Stimulated activated CD4-positive, alpha-beta T cell treated with anti-CD3 and anti-CD28 coated beads, Interleukin-4, amount 100 ng/mL, for 48 hours (primary cell): ENCODE measurements at places on chromosomes 12 and 14.

DNA sequence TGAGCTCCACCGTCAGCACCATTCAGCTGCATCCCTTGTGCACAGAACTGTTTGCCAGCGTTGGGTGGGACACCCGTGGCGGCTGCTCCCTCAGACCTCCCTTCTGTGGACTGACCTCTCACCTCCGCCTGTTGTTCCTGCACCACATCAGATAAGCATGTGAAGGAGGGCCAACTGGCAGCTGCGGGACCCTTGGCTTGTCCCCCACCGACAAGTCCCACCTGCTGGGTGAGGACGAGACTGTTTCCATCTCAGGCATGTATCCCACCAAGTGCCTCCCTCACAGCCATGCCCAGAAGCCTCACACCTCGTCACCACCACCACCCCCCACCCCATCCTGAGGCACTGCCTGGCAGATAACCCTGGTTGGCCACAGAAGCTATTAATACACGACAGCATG lies 18.6 kb upstream of the TEAD4 start:
- no peak for DNase-seq

- no peak for DNase-seq
Measured at GRCh38 chr14:95513291-95513690, 3.2 kb downstream of the SYNE3 start.

DNA sequence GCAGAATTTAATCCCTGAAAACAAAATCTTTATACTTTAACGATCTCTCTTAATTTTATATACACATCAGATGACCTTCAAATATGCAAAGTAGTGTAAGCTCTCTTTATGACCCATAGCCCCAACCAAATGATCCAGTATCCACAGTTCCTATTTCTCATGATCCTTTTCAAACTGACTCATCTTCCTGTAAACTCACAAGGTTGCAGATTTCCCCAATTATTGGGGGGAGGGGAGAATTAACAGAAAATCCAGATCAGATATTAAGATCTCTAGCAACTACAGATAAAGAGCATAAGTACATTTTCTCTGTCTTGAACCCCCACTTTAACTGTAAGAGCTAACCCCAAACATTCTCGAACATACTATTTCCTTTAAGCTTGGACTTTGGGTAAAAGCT lies 12.5 kb downstream of the GNS start:
- DNase-seq, result no peak

- DNase-seq, result no peak
Measured at GRCh38 chr14:36626151-36626550, 35.5 kb upstream of the PAX9 start.

DNA sequence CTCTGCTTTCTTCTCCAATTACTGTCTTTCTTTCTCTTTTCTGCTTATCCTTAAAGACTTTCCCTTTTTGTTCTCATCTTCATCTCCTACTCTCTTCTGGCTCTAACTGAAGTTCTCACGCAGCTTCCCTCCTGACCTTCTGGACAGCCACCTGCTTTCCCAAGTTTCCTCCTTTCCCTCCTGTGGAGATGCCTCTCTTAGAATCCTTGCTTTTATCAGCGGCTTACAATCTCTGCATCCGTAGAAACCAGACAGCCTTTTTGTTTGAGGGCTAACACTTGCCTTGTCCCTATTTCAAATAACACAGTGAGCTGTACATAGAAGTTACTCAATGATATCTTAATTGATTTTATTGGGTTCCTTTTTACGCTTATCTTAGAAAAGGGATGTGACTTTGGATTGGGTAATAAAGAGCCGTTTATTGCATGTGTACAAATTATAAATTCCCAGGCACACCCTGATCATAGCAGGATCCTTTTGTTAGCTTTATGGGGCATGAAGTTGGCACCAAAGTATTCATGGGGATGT lies 2.1 kb upstream of the LGALS3 start:
- DNase-seq, result no peak

DNA sequence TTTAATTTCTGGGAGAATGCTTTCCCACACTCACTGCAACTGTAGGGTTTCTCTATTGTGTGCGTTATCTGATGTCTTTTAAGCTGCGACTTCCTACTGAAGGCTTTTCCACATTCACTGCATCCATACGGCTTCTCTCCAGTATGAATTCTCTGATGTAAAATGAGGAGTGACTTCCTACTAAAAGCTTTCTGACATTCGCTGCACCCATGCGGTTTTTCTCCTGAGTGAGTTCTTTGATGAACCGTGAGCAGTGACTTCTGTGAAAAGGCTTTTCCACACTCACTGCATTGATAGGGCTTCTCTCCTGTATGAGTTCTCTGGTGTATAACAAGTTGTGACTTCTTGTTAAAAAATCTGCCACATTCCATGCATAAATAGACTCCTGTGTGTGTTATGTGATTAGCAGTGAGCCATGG lies 29.7 kb downstream of the ZNF605 start:
- no peak for DNase-seq

GRCh38 chr12:65876161-65876560 lies 51.9 kb downstream of the HMGA2 start:
- no peak for DNase-seq

DNA sequence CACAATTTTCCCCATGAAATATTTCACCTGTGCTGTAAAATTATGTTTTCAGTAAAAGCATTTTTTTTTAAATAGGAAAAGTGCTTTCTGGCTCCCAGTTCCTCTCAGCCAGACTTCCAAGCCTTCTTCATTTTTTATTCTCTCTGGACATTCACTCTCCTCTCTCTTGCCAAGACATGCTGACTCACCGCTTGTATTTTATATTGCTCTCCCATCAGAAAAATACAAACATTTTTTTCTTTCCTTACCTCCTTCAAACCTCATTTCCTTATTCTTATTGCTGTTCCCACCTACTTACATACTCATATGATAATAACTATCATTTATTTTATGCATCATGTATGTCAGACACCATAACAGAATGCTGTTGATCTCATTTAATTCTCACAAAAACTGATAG lies 37.7 kb upstream of the ZNF641 start:
- no peak for DNase-seq

- no peak for DNase-seq
Measured at GRCh38 chr14:73295198-73295796, 58.0 kb downstream of the PAPLN start.

DNA sequence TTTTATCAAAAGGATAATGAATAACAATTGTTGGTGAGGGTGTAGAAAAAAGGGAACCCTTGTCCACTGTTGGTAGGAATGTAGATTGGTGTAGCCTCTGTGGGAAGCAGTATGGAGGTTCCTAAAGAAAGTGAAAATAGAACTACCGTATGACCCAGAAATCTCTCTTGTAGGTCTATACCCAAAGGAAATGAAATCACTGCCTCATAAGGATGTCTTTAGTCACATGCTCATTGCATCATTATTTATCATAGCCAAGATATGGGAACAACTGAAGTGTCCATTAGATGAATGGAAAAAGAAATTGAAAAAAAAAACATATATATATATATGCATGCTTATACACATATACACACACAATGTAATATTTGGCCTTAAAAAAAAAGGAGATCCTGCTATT lies 158.8 kb upstream of the NPAS3 start:
- no peak for DNase-seq

DNA sequence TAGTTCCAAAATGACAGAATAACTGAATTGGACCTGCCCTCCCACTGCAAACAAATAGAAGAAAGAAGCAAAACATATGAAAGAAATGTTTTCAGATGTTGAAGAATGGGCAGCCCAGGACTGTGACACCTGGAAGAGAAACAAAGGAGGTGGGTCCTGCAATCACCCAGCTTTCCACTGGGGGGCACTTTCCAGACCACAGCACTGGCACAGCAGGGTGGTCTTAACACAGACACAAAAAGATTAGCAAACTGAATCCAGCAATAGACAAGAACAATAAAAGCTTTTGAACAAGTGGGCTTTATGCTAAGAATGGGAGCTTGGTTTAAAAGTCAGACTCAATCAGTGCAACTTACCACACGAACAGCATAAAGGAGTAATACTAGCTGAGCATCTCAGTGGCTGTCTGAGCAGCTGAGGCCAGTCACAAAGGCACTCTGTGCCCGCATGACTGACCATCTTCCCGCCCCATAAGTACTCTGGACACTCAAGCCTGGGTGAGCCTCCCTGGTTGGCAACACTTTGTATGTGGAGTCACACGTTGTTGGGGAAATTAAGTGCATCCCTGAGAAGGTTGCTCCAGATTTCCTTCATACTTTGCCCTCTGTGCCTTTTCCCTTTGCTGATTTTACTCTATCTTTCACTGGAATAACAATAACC lies 27.7 kb downstream of the JKAMP start:
- DNase-seq, result no peak

- no peak for DNase-seq
Measured at GRCh38 chr12:32116897-32117296, 10.2 kb downstream of the BICD1 start.

GRCh38 chr14:89139404-89140247 lies 277.4 kb downstream of the FOXN3 start:
- DNase-seq, result no peak

DNA sequence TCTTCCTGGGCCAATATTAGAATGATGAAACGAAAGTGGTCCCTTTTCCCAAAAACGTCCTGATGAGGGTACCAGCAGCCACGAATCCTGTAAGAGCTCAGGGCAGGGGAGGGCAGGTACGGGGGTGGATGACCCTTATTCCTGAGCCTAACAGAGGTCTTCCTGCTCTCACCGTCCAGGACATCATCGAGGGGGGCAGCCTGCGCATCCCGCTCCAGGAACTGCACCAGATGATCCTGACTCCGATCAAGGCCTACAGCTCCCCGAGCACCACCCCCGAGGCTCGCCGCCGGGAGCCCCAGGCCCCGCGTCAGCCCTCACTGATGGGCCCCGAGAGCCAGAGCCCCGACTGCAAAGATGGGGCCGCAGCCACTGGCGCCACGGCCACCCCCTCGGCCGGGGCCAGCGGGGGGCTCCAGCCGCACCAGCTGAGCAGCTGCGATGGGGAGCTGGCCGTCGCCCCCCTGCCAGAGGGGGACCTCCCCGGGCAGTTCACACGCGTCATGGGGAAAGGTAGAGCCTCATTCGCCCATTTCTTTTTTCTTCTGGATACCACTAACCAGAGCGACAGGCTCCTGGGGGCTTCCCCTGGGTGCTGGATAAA lies 142.5 kb downstream of the GCH1 start:
- no peak for DNase-seq

DNA sequence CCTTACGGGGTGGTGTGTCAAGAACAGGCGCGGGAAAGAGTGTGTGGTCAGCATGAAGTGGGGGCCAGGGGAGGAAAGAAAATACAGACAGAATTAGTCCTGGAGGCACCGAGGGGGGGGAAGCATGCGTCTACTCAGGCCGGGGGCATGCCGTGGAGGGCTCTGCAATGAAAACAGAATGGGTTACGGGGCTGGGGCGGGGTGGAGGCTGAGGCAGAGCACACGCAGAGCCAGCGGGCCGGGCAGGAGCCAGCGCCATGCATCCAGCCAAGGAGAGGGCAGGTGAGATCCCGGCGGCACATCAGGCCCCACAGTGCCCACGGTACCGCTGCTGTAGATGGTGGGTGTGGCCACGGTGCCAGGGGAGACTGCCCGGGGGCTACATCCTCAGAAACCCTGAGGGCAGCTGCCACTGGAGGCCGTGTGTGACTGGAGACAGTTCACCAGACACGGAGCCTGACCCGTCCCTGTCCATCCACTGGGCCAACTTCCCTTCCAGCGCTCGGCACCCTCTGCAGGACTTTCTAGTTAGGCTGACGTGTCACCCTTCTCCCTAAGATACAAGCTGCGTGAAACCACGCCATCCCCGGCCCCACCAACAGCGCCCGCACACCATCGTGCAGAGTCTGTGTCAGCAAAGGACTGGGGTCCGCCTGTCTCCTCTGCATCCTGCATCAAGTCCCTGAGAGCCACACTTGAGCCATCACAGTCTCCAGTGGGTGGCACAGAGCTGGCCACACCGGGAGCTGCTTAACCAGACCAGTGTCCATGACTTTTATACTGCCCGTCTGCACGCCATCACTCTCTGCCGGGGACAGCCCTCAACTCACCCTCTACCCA lies 87.4 kb downstream of the PIWIL1 start:
- DNase-seq, result no peak

DNA sequence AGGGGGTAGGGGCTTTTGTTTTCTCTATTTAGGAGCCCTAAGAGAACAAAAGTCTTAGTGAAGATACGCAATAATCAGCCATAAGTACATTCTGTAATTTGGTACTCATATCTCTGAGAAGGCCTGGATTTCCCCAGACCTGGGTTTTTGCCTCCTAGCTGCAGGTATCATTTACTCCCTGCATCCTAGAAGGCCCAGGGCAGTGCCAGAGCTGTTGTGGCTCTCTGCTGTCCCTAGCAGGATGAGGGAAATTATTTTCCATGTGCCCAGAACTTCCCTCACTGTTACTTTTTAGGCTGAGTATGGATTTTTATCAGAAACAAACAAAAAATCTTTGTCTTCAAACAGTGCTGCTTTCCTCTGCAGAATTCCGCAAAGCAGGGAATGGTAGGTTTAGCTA lies 192.5 kb upstream of the SYT1 start:
- no peak for DNase-seq

DNA sequence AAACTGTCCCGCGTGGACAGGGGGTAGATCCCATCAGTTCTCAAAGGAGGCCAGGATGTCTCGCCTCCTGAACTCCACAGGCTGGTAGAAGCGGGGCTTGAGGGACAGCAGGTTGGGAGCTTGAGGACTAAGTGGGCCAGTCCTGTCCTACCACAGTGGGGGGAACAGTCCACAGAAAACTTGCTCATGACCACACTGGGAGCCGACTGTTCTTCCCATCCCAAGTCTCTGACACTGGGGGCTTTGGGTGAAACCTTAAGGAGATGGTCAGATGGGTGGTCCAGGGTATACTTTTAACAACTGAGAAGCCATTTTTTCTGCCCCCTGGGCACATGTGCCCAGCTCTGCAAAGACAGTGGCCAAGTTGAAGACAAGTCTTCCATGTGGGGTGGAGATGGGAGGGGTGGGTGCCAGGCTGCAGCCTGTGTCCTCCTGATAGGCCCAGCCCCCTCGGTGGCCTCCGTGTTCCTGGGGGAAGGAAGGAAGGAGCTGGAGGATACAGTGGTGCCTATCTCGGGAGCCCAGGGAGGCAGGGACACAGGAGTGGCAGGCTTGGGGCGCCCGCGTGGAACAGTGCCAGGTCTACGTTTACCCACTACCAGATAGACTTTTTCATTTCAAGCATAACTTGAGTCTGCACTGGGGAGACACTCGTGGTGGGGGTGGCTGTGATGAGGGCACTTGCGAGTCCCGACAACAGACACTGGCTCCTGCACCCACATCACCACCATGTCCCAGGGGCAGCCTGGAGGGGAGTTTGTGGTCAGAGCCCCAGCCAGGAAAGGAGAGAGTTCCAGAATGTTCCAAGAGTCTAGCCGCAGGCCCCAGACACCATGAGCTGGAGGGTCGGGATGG lies 14.7 kb downstream of the RHOF start:
- no peak for DNase-seq

DNA sequence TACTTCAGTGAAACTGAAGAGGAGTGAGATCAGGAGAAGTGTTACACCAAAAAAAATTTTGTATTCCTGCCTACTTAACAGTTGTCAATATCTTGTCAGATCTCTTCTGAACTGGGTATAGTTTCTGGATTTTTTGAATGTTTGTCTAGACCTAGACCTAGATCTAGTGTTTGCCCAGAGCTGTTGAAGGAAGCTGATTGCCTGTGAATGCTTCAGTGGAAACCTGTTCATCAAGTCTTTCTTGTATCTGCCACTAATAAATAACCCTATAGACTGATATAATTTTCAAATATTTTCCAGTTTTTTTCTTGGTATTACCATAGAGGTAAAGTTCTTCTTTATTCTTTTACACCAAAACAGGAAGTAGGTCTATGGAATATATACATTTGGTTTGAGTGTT lies 781.5 kb upstream of the FBXO33 start:
- DNase-seq, result no peak
